ENCODE measurements at places on chromosomes 3 and 15. TPM values are rescaled to one million over a fixed set of nuclear protein-coding genes. Genes with fewer than 3 reads are reported as not detected.

TF gene
- 0.28 TPM for total RNA-seq

PFKFB4 gene
- 24.5 TPM for total RNA-seq

TBL1XR1 gene
- 91.8 TPM for total RNA-seq

POPDC2 gene
- 0.65 TPM for total RNA-seq

ZNF80 gene
- not detected for total RNA-seq

LAMB2 gene
- total RNA-seq: 112 TPM

GOLGA8M gene
- total RNA-seq: not detected

TMC3 gene
- not detected for total RNA-seq

MRPL46 gene
- 26.9 TPM for total RNA-seq

PLA1A gene
- not detected for total RNA-seq

CACNA2D3 gene
- total RNA-seq: 0.14 TPM

KCNMB3 gene
- total RNA-seq: 0.35 TPM

AADAC gene
- total RNA-seq: not detected

EOGT gene
- 33.0 TPM for total RNA-seq

ITIH3 gene
- total RNA-seq: not detected

TGM4 gene
- 0.33 TPM for total RNA-seq

GOLGA6D gene
- total RNA-seq: not detected

FILIP1L gene
- total RNA-seq: 3.8 TPM

SUSD5 gene
- total RNA-seq: 1.1 TPM

ZKSCAN7 gene
- 1.4 TPM for total RNA-seq

CASR gene
- not detected for total RNA-seq

SEMA3F gene
- total RNA-seq: 183 TPM

C15orf39 gene
- total RNA-seq: 11.6 TPM

TMEM158 gene
- total RNA-seq: 8.8 TPM

CYP1A2 gene
- total RNA-seq: not detected

TTBK2 gene
- total RNA-seq: 12.5 TPM

DRD3 gene
- total RNA-seq: not detected

RYR3 gene
- not detected for total RNA-seq

OIP5 gene
- total RNA-seq: 15.5 TPM

C3orf52 gene
- total RNA-seq: 8.8 TPM

CHRNA7 gene
- total RNA-seq: 0.28 TPM

CSPG4 gene
- 73.2 TPM for total RNA-seq

PCOLCE2 gene
- total RNA-seq: 0.56 TPM

ADPRH gene
- 0.46 TPM for total RNA-seq

ZMYND10 gene
- 1.1 TPM for total RNA-seq

PROS1 gene
- 4.3 TPM for total RNA-seq

TRH gene
- total RNA-seq: not detected

ARMC8 gene
- total RNA-seq: 18.1 TPM

METTL6 gene
- 19.7 TPM for total RNA-seq

ANKRD63 gene
- not detected for total RNA-seq
